ENCODE measurements at places on chromosomes 3 and 15. TPM values are rescaled to one million over a fixed set of nuclear protein-coding genes. Genes with fewer than 3 reads are reported as not detected.

DNA sequence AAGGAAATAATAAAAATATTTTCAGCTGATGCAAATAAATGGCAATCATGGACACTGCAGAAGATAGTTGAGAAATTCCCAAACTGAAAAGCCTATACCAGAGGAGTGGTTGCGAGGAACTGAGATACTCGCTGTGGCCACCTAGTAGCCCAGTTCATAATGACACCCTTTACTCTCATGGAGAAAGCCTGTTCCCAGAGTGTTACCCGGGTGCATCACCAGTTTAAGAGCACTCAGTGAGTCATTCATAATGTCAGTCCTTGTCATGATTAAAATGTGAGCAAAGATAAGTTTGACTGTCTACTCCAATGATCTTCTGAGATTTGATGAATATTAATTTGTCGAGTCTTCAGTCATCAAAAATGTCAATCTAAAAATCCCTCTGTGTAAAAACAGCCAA lies 138.4 kb upstream of the LRRC3B start:
- no peak for DNase-seq

DNA sequence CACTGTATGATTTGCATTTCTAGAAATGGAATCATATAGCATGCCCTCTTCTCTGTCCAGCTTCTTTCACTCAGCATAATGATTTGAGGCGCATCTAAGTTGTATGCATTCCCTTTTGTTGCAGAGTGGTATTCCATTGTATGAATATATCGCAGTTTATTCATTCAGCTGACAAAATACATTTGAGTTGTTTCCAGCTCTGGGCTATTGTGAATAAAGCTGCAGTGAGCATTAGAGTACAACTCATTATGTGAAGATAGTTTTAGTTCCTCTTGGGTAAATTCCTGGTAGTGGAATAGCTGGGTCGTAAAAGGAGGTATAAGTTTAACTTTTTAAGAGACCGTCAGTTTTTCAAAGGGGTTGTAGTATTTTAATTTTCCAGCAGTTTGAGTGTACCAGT lies 38.5 kb upstream of the POLR2M start:
- DNase-seq = no peak

DNA sequence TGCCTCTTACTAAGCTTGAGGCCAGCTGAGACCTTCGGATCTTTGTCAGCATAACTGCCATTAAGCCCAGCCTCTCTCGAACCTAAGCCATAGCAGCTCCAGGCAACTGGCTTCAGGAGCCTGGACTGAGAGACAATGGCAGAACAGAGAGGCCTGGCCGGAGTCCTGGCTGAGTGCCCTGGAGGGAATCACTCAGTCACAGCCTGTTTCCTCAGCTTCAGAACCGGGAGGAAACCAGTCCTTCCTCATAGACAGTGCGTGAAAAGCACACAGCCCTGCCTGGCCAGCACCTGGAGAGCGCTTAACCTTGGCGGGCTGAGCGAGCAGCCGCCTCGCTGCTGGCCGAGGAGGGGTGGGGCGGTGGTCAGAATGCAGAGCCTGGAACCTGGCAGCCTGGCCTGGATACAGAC lies 21.6 kb downstream of the RNU5B-1 start:
- no peak for DNase-seq

ZDHHC23 gene
- total RNA-seq = 5.4 TPM

DNA sequence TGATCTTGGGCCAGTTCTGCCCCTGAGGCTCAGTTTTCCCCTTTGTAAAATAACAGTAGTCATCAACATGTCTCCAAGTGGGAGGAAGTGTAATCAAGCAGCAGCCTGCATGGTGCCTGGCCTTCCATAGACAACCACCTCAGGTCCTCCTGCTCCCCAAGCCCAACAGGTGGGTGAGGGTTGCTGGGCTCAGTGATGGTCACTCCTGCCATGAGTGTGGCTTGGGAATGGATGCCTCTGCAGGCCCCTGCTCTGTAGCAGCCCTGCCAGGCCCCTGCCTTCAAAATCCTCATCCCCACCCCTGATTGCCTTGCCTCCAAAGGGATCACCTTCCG lies 59.1 kb upstream of the SLC6A1 start:
- no peak for DNase-seq

GRCh38 chr3:194485468-194485880 lies 1.3 kb downstream of the ATP13A3 start:
- no peak for DNase-seq

EIF4G1 gene
- 207 TPM for total RNA-seq

GRCh38 chr15:74420193-74420905 lies 13.4 kb downstream of the SEMA7A start:
- no peak for DNase-seq

ANKRD63 gene
- total RNA-seq = not detected

MYLK gene
- 352 TPM for total RNA-seq

- no peak for DNase-seq
Measured at GRCh38 chr15:63917588-63918316, 84.0 kb upstream of the HERC1 start.

GRCh38 chr15:98843844-98844243 lies 163.7 kb downstream of the PGPEP1L start:
- no peak for DNase-seq

- DNase-seq = no peak
Measured at GRCh38 chr15:37877851-37878741, 56.3 kb upstream of the TMCO5A start.

DNA sequence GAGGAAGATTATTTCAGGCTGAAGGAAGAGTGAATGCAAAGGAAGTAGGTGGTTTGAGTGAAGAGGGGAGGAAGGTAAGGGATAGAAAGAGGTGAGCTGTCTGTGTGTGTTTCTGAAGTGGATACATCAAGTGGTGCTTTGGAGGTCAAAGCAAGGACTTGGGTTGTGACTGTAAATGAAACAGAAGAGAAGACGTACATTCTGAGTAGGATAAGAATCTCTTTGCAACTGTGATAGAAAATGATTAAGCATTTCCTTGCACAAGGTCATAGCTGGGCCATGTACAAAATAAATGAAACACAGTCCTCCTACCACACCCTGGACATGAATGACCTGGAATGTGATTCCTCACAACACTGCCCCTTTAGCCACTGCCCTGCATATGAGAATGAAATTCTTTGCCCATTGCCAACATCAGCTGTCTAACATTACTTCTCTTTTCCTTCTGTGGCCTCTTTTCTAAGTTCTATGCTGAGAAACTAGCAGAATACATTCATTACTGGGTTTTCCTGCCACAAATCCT lies 28.3 kb upstream of the MINDY4B start:
- no peak for DNase-seq

GRCh38 chr3:154496978-154497377 lies 67.0 kb upstream of the GPR149 start:
- DNase-seq = no peak

GRCh38 chr3:75338342-75338741 lies 325.8 kb upstream of the FRG2C start:
- DNase-seq = no peak

- no peak for DNase-seq
Measured at GRCh38 chr15:47409600-47409999, 307.7 kb upstream of the SEMA6D start.

DNA sequence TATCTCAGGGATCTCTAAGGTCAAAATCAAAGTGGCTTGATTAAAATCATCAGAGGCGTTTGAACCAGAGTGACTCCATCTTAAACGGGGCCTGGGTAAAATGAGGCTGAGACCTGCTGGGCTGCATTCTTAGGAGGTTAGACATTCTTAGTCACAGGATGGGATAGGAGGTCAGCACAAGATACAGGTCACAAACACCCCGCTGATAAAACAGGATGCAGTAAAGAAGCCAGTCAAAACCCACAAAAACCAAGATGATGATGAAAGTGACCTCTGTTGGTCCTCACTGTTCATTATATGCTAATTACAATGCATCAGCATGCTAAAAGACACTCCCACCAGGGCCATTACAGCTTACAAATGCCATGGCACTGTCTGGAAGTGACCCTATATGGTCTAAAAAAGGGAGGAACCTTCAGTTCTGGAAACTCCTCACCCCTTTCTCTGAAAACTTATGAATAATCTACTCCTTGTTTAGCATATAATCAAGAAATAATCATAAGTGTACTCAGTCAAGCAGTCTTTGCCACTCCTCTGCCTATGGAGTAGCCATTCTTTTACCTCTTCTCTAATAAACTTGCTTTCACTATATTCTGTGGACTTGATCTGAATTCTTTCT lies 143.3 kb upstream of the SLCO3A1 start:
- no peak for DNase-seq

GRCh38 chr3:10177737-10178136 lies 13.0 kb downstream of the IRAK2 start:
- DNase-seq = no peak

CAPN3 gene
- 18.4 TPM for total RNA-seq

- no peak for DNase-seq
Measured at GRCh38 chr3:12222775-12223485, 64.2 kb upstream of the TIMP4 start.

- DNase-seq = no peak
Measured at GRCh38 chr3:52892625-52893311, 4.6 kb downstream of the STIMATE start.

DNA sequence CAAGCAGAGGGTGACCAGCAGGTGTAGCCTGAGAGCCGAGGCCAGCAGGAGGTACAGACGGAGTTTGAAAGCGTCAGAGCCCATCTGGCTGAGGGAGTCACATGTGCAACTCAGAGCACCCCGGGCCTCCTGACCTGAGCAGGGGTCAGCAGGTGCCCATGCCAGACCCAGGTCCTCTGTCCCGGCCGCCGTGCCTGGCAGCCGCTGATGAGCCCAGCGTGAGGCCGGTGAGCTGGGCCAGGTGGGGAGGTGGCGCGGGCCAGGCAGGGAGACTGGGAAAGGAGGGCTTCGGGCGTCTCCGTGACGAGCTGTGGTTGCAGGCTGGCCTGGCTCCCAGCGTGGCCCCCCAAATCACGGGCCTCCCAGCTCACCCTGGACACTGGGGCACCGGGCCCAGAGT lies 130.9 kb downstream of the CHSY1 start:
- DNase-seq = no peak

ACP3 gene
- 12.3 TPM for total RNA-seq

GRCh38 chr15:92907896-92908712 lies 8.0 kb downstream of the CHD2 start:
- no peak for DNase-seq

DNA sequence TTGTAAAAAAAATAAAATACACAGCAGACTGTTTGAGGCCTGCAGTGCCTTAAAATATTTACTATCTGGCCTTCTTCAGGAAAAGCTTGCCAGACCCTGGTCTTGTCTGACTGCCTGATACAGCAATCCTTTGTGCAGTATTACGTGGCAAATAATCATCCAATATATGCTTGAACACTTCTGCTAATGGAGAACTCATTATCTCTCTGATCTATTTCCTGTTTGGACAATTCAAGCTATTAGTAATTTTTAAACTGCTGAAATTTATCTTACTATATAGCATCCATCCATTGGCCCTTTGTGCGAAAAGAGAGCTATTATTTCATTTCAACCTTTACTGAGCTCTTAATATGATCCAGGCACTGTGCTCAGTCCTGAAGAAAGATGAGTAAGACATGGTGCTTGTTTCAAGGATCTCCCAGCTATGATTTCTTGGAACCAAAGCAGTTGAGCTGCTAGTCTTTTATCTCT lies 15.9 kb downstream of the ATG7 start:
- DNase-seq = no peak

GRCh38 chr3:8345398-8345797 lies 156.2 kb upstream of the LMCD1 start:
- no peak for DNase-seq

GP9 gene
- total RNA-seq = not detected

DNA sequence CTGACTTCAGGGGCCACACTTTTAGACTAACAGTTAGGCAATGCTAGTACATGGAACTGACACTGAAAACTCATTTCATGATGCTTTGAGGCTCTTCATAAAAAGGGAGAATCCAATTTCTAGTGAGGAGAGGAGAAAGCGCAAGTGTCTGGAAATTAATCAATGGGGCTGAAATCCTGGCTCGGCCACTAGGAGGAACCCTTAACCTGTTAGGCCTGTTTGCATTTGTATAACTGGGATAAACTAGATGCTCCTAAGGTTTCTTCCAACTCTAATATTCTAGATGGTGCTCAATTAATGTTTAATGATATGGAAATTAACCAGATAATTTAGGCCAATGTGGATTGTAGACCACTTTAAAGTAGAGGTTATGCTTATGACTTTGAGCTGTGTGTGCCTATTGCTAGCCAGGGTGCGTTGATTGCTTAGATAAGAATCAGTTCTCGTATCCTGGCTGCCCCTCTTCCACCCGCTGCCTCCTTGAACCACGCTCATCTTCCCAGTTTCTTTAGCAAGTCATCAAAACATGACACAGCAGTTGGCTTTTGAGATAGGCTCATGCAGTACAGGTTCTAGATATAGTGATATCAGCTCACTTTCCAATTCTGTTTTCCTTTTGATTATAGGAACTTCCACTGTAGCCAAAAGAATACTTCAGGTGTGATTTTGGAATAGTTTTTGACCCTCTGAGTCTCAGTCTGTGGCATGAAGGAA lies 16.8 kb upstream of the CRBN start:
- no peak for DNase-seq

CLDN18 gene
- total RNA-seq = not detected

- DNase-seq = no peak
Measured at GRCh38 chr15:49031804-49032203, 14.4 kb downstream of the SECISBP2L start.

GRCh38 chr15:26069231-26069641 lies 206.1 kb upstream of the ATP10A start:
- no peak for DNase-seq

DNA sequence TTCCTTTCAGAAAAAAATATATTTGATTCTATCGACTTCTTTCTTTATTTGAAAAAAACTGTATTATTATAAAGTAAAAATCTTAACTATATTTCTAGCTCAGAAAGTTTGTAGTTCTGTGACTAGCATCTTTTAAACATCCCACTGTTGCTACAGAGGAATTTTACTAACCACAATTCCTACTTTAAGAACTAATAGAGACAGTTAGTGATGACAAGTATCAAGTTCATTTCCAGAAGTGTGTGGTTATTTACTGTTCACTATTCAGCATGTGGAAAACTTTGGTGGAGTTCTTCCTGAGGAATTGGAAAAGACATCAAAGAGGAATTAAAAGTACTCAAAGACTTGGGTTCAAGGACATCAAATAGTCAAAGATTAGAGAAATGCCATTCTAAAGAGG lies 524.1 kb upstream of the CBLB start:
- no peak for DNase-seq

DNA sequence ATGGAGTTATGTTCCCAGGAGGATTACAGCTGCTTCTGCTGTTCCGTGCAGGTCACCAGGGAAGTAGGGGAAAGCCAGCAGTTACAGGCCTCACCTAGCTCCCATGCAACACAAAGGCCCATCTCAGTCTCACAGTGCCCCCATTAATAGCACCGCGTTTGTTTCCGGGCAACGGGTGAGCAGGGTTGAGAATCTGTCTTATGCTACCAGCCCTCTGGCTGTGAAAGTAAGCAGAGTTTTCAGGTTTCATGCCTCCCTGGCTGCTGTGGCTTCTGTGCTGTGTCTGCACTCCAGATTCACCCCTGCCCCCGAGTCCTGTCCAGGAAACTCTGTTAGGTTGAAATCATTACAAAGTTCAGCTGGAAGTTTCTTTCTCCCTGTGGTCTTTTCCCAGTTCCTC lies 254.4 kb upstream of the GPR149 start:
- DNase-seq = no peak

GRCh38 chr15:101541501-101542292 lies 52.2 kb upstream of the PCSK6 start:
- no peak for DNase-seq

RAB27A gene
- total RNA-seq = 29.5 TPM
